ENCODE measurements at places on chromosomes 1 and 21.

GRCh38 chr1:20700636-20701215, 17.1 kb downstream of the KIF17 start:
- no peak for DNase-seq

- no peak for DNase-seq
Measured at GRCh38 chr1:155011004-155011416, 8.4 kb downstream of the ZBTB7B start.

DNA sequence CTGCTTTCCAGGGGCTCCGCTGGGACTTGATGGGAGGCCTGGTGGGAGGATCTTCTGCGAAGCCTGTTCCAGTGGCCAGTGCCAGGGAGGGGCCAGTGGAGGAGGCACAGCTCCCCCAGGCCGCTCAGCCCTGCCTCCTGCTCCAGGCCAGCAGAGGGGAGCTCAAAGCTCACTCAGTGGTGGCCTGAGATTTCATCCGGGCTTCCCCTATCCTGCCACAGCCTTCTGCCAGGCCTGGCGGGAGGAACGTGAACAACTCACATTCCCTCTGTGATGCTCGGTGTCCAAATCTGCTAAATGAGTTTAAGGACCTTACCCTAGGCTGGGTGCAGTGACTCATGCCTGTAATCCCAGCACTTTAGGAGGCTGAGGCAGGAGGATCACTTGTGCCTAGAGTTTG, 3.3 kb downstream of the CLCNKB start:
- DNase-seq = peak; percentile 43

DNA sequence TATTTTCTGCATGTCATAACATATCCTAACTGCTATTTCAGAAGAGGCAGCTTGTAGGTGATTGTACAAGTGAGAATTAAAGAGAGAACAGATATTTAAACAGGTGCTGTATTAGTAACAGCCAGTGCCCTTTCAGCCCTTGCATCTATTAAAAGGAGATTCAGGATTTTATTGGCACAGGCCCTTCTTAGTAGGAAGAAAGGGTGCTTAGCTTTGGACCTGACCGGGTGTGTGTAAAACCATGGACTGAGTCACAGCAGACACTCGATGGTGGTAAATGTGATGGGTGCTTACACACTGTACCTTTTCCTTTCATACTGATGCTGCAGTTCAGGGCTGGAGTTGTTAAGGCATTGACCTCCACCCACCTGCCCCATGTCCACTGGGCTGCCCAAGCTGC, 12.7 kb upstream of the CD101 start:
- DNase-seq = peak; percentile 17

DNA sequence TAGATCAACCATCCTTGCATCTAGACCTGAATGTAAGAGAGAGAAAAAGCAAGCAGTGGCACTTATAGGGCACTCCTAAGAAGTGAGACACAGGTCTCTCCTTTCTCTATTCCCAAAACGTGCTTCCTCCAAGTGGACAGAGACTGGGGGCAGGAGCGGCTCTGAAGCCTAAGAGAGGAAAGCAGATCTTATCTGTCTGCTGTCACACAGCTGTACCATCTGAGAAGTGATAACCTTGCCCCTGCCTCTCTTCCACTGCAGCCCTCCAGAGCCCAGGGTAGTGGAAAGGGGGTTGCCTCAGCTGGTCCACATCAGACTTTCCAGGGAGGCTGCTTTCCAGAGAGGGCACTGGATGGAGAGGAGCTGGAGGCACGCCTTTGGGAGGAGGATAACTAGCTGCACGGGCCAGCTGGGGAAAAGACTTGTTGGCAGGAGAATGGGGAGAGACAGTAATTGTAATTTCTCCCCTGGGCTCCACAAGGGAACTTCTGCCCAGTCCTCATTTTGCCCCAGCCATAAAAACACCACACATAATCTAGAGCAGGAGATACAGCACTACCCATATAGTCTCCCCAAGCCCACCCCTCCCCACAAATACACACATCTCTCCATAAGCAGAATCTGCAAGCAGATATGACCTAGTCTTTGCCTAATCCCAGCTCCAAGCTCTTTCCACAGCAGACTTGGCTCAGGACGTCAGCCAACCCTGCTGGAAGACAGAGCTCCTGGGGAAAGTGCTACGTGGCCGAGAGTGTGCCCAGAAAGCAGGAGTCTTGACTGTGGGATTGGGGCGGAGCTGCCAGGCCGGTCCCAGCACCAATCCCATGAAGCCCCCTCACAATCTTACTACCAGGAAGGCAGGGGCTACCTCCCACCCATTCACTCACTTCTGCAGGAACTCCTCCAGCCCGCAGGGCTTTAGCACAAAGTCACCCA, 31.2 kb downstream of the PIK3C2B start:
- DNase-seq = no peak

DNA sequence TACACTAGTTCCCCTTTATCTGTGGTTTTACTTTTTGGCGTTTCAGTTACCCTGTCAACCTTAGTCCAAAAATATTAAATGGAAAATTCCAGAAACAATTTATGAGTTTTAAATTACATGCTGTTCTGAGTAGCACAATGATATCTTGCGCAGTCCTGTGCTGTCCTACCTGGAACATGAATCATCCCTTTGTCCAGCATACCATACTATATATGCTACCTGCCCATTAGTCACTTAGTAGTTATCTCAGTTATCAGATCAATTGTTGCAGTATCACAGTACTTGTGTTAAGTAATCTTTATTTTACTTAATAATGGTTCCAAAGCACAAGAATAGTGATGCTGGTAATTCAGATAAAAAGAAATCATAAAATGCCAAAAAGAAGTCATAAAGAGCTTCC, 52.7 kb downstream of the AGBL4 start:
- no peak for DNase-seq

GRCh38 chr1:159469921-159470533, 30.5 kb downstream of the OR10J1 start:
- DNase-seq = no peak

Data from astrocyte of the hippocampus (primary cell).